ENCODE measurements at places on chromosomes 16 and 17.

DNA sequence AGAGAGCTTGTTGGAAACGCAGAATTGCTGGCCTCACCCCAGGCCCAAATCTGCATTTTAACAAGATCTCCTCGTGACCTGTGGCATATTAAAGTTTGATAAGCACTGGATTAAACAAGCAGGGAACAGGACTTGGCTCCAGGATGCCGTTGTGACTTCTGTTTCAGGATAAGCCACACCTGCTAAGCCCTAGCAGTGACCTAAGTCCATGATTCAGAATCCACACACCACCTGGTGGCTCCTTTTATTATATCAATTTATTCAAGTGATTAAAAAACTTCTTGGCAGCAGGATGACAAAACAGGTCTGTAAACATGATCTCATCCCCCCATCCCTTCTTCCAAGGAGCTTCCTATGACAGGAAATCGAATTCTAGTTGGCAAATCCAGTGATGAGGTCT, 9.1 kb downstream of the NAGPA start:
- no peak for DNase-seq

DNA sequence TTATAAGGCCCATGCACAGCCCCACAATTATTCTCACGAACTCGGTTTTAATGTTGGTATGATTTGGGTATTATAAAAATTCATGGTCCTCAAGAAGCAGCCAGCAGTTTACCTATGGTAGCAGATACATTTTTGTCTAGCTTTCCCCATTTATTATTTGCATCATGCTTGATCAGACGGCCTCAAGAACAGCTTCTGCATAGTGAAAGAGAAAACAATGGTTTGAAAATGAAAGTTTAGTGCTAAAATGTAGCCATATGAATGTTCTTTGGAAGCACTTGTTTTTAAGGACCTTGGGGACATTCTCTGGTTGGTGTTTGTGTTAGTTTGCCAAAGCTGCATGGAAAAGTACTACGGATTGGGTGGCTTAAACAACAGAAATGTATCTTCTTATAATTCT, 72.4 kb upstream of the CPHXL start:
- no peak for DNase-seq

DNA sequence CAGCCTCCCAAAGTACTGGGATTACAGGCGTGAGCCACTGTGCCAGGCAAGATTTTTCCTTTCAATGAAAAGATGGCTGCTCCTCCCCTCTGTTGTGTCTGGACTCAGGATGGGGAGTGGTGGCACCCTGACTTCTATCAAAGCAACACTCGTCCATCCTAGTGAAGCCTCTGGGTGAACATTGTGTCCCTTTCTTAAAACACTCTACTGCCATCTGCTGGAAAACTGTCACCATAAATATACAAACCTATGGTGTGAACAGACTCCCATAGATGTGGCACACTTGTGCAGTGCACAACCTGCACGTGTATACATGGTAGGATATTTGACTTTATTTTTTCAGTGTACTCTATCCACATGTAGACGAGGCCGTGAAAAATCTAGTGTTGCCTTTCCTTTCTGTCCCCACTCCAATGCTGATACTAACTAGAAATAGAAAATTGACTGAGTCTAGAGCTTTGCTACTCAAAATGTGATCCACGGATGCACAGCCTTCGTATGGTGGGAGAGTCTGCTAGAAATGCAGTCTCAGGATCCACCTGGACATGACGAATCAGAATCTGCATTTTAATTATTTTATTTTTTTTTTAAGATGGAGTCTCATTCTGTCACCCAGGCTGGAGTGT, 55.9 kb upstream of the PLCG2 start:
- DNase-seq: peak; percentile 86

GRCh38 chr17:56896217-56896967, 17.5 kb downstream of the TRIM25 start:
- DNase-seq: no peak

Data from CD4-positive, alpha-beta T cell treated with Interleukin-10 for 1 hour (primary cell).